Omental fat pad (tissue), 4 donors: ENCODE measurements at places on chromosomes 6 and 20.

DNA sequence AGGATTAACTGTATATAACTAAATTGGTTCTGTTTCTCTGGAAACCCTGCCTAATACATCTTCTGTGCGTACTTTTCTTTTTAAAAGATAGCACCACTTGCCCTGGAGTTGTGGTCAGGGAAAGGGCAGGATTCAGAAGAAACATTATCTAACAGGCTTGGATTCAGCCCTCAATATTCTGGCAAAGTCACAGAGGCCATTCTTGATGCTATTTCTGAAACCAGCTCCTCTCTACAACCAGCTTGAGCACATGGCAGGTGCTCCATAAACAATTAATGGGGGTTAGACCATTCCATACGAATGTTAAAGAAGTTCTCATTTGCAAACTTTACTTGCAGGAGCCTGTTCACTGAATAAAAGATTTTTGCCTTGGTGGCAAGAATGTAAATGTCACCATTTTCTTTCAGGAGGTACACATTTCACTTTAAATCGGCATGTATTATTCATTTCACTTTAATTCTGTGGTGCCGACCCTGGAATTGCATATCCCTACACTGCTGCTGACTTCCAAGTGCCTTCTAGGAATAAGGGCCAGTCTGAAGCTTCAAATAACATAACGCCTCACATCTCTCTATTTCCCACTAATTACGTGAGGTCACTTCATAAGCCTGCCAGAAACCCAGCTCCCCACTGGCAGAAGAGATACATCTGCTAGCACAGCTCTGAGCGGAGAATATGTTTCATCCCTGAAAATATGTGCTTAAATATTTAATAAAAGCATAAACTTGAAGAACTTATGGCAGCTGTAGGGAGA is 248.7 kb downstream of the ADGRG6 start:
- DNase-seq: no peak

- no peak for DNase-seq
Observed at GRCh38 chr6:167761794-167762258, 64.9 kb upstream of the AFDN start.

GRCh38 chr6:166032366-166033200 is 135.1 kb downstream of the TBXT start:
- DNase-seq: no peak

- no peak for DNase-seq
Observed at GRCh38 chr6:133549371-133549801, 308.2 kb downstream of the EYA4 start.

DNA sequence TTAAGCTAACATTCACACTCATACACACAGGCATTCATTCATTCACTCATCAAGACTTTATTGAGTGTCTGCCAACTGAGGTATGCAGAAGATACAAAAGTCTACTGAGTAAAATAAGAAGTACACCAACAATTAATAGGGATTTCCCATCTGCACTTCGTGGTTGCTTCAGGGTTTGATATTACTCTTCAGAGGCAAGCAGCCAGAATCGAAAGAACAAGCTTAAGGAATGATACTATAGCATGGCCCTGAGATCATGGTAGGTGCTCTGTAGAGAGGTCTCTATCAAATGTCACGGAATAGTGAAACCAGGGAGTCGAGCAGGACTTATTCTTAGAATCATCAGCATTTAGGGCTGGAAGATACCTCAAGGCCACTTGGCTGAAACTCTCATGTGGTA is 135.4 kb downstream of the NRN1 start:
- DNase-seq: no peak

DNA sequence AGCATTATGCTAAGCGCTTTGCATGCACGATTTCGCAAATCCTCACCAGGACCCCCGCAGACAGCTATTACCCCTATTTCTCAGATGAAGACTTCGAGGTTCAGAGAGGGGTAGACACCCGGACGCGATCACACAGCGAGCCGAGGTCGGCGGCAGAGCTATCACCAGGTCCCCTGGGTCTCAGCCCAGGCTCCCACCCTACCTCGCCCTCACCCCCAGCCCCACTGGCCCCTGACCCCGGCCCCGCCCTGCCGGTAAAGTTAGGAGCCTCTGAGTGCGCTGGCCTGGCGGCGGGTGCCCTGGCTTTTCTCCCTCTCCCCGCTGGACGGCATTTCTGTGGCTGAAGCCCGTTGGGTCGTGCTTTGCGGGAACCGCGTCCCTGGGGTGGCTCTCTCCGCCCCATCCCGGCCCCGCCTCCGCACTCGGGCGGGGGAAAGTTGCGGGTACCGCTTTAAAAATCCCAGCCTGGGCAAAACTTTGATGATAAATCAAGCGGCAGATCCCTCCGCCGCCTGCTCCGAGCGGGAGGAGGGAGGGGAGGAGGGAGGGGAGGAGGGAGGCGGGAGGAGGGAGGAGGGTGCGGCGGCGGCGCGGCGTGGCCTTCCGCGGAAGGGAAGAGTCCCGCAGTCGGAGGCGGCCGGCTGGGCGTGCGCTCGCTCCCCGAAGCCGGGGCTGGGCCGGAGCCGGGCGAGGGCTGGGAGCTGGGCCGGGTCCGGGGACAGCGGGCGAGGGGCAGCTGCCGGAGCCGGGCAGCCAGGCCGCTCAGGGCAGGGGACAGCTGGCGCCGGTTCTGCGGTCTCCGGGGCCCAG is at the start of gene VSTM2L:
Gene VSTM2L, plus strand, starts transcription at position 624 of the 810 bp plus-strand sequence. CDS start 224 bp downstream, outside the sequence.
- no peak for DNase-seq

DNA sequence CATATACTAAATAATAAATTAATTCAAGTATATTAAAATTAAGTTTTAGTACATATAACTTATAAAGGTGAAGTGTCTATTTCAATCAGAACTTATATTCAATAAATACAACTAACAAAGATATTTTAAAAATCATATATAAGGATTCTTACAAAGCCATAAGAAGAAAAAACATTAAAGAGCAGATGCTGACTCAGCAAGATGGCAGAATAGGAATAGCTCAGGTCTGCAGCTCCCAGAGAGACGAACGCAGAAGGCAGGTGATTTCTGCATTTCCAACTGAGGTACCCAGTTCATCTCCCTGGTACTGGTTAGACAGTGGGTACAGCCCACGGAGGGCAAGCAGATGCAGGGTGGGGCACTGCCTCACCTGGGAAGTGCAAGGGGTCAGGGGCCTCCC is 811.1 kb downstream of the EYS start:
- no peak for DNase-seq

GRCh38 chr6:41425511-41425910 is 90.1 kb downstream of the NCR2 start:
- DNase-seq: no peak

DNA sequence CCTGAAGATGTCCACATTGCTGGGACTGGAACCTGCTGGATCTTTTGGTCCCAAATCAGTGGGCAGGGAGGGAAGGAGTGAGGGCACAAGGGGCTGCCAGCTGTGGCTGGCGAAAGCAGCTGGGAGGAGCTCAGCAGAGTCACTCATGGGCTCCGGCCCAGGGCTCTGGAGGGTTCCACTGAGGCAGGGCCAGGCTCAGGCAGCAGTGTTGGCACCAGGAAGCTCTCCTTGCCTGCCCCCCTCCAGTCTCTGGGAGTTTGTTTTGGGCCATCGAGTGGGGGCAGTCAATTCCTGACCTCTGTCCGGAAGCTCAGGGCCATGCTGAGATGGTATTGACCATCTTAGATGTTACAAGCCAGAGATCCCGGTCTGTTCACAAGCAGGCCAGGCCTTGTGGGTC is 39.1 kb upstream of the IRF4 start:
- DNase-seq: no peak

GRCh38 chr6:89197141-89197540 is 20.0 kb downstream of the GABRR1 start:
- DNase-seq: no peak

GRCh38 chr6:161188547-161189465 is 85.1 kb downstream of the AGPAT4 start:
- DNase-seq: no peak

GRCh38 chr6:138815221-138815620 is 19.3 kb downstream of the ECT2L start:
- no peak for DNase-seq

DNA sequence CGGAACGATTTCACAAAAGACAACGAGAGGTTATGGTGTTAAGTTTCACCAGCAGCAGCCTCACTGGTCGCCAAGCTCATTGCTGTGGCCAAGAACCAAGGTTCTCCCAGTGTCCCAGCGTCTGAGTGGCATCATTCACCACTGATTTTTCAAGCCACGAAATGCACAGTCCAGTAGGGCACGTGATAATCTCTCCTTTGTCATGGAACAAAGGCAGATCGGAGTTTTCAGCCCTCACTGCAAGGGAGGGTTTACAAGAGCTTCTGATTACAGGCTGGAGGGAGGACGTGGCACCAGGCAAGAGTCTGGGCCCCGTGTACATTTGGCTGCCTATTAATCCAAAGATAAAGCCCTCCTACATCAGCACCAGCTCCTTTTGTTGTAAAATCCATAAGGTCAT is 2.0 kb downstream of the CD24 start:
- no peak for DNase-seq

- DNase-seq: no peak
Observed at GRCh38 chr6:90976341-90976740, 389.5 kb upstream of the MAP3K7 start.

DNA sequence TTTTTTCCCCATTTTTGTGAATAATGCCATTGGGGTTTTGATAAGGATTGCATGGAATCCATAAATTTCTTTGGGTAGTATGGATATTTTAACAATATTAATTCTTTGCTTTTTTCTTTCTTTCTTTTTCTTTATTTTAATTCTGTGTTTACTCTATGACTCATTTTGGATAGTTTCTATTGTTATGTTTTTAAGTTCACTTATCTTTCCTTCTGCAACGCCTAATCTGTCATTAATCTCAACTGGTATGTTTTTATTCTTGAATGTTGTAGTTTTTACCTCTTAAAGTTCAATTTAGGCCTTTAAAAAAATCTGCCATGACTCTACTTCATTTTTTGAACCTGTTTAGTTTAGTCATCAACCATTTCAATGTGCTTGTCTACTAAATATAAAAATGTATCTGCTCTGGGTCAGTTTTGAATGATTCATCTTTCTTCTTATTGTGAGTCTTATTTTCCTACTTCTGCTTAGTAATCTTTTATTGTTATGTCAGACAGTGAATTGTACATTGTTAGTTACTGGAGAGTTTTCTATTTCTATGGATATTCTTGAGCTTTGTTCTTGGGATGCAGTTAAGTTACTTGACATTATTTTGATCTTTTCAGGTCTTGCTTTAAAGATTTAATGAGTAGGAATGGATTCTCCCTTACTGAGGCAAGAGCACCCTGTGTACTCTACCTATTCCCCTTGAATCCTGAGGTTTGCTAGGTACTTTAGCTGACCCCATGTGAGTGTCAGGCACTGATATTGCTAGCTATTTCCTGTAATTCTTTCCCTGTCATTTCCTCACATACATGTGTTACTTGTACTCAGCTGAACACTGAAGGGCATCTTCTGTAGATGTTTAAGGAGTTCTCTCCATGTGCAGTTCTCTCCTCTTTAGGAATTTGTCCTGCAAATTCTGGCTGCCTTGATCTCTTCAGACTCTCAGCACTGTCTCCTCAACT is 104.2 kb downstream of the TFAP2B start:
- DNase-seq: no peak

- DNase-seq: no peak
Observed at GRCh38 chr6:14123386-14124111, 6.0 kb downstream of the CD83 start.

DNA sequence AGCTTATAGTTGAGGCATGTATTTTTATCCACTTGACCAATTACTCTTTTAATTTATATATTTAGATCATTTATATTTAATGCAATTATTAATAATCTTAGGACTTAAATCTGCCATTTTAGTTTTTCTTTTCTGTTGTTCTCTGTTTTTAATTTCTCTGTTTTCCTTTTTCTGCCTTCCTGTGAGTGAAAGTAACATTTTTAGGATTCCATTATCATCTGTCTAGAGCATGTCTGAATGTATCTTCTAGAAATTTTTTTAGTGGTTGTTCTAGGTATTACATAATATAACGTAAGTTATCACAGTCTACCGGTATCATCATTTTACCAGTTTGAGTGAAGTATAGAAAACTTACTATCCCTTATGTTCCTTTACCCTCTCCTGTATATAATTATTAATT is 197.3 kb downstream of the UNC5CL start:
- no peak for DNase-seq

- DNase-seq: no peak
Observed at GRCh38 chr6:153942361-153942760, 96.7 kb upstream of the OPRM1 start.

DNA sequence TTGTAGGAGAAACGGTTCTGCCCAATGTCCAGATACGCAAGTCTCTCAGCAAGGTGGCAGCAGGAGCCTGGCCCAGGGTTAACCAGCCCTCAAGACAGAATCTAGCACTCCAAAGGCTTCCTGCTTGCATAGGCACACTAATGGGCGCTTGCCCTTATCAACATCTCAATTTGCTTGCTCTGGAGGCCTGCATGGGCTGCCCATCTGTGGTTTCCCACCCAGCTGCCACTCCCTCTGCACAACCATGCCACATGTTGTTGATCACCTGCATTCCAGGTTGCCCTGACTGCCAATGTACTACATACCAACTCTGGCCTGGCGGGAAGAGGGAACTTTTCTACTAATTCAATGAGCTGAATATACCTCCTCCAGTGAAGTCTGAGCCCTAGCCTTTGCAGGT is 74.6 kb downstream of the ATG5 start:
- no peak for DNase-seq

DNA sequence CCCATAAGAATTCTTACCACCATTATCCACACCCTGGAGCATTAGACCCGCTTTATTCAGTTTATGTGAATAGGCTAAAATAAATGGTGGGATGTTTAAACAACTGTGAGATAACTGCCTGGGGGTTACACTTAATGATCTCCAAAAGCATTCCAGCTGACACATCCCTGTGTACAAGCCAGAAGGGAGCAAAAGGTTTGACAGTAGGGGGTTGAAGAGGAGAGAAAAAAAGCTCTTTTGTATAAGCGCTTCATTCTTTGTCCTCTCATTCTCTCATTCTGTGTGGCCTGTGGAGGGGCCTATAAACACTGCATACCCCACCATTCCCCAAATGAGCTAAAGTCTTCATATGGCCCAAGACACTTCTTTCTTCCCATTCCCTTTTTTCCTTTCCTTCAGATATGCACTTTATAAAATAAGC is 30.8 kb upstream of the COL21A1 start:
- no peak for DNase-seq

DNA sequence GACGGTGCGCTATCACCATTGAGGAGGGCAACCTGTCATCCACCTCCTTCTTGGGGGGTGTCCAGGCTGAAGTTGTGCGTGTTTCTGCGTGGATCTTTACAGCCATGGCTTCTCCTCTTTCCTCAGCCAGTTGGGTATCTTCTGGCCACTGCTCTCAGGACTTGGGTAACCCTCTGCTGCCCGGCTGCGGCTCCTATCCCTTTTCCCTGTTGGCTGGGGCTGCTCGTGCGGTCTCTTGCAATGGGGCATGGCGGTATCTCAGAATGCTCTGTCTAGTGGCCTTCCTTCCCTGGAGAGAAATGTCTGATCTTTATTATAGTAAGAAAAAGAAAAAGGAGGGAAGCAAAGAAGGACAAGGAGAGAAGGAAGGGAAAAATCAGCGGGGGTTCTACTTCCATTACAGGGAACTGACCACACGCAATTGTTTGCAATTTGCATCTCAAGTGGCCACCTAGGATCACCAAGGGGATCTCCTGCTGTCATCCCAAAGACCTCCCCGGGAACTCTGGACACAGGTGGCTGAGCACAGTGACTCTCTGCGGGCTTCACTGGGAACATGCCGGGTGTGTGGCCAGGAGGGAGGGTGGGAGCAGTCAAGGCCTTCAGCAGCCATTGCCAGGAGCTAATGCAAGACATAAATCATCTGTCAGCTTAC is 60.8 kb downstream of the NPEPL1 start:
- no peak for DNase-seq

- DNase-seq: no peak
Observed at GRCh38 chr6:89970609-89971337, 76.5 kb downstream of the GJA10 start.

- DNase-seq: no peak
Observed at GRCh38 chr6:169099411-169100202, 154.0 kb downstream of the THBS2 start.

GRCh38 chr6:80276861-80277260 is 170.4 kb downstream of the BCKDHB start:
- no peak for DNase-seq
